Kidney epithelial cell (primary cell): ENCODE measurements at places on chromosomes 1 and 21. TPM values are rescaled to one million over a fixed set of nuclear protein-coding genes. Genes with fewer than 3 reads are reported as not detected.
A peak's percentile ranks its signal among the peaks of the same experiment; 100 is the strongest.

KISS1 gene
- total RNA-seq = 3.9 and 8.8 TPM in 2 replicates

EVI5 gene
- 16.8 and 17.4 TPM in 2 replicates for total RNA-seq

GJA9 gene
- not detected in 2 replicates for total RNA-seq

FCRL1 gene
- total RNA-seq = not detected in 2 replicates

ADAMTSL4 gene
- 0.46 and 1.7 TPM in 2 replicates for total RNA-seq

CFAP107 gene
- total RNA-seq = not detected in 2 replicates

DNA sequence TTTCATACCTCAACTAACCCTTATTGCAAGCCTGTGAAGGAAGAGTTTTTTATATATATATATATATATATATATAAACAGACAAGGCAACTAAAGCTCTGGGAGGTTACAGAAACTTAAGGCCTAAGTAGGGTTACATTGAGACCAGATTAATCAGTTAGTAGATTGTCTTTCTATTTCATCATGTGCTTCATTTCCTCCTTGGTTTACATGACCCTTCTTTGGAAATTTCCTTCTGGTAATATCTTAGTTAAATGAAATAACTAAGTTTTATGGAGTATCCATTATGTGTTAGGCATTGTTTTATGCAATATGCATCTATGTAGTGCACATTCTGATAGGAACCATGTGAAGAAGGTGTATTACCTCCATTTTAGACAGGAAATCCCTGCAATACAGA is 112.7 kb downstream of the FGGY start:
- DNase-seq = no peak

GRCh38 chr1:234772345-234773147 is 162.6 kb upstream of the IRF2BP2 start:
- peak; percentile 99 for DNase-seq

DNA sequence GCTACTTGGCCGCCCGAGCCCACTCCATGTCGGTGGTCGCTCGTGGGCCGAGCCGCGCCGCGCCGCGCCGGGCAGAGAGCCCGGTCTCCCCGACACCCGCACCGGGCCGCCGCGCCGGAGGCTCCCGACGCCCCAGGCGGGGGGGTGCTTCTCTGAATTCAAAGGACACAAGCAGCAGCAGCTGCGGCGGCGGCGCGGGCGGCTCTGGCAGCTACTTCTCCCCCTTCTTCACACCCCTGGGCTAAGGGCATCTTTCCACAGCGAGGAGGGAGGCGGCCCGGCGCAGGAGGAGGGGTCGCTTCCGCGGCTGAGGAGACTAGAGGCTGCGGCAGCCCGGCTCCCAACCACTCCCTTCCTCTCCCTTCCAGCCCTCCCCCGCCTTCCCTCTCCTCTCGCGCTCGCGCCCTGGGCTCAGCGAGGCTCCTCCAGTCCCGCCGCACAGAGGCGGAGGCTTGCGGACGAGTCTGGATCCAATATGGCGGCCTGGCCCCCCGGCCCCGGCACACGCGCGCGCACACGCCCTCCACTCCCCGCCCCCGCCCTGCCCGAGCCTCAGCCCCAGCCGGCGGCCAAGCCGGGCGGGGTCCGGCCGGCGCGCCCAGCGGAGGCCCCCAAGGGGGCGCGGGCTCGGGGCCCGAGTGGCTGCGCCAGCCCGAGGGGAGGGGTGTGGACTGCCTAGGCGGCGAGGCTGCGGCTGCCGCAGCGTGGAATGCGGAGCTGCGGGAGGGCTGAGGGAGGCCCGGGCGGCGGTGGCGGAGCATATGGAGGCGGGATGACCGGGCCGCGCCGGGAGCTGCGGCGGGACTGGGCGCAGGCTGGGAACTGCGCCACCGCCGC is at the start of gene CDC42BPA:
CDC42BPA (minus strand) TSS at position 477 of the 837 bp plus-strand sequence. CDS start 1,310 bp downstream, outside the sequence.
- no peak for DNase-seq

DNA sequence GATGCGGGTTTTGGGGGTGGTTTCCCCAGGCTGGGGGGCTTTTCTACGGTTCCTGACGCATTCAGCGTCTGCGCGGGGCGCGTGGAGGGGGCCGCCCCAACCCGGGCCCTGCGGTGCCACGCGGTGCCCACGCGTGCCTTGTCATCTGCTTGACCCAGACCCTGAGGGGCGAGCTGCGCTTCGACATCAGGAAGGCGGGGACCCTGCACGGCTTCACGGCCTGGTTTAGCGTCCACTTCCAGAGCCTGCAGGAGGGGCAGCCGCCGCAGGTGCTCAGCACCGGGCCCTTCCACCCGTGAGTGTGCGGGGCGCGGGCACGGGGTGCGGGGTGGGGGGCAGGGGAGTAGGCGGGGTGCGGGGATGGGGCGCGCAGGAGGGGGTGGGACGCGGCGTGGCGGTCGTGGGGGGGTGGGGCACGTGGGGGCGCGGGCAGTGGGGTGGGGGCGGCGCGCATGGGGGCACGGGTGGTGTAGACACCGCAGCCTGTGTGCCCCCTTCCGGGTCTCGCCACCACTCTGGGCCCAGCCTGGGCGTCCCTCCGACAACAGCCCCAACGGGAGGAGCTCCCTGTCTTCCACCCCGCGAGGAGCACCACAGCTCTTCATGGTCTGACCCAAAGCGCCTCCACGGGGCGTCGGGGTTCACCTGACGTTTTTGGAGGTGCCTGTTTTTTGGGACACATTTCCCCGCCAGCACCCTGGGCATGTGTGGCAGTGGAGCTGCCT is 26.3 kb downstream of the PRMT2 start:
- no peak for DNase-seq

DNA sequence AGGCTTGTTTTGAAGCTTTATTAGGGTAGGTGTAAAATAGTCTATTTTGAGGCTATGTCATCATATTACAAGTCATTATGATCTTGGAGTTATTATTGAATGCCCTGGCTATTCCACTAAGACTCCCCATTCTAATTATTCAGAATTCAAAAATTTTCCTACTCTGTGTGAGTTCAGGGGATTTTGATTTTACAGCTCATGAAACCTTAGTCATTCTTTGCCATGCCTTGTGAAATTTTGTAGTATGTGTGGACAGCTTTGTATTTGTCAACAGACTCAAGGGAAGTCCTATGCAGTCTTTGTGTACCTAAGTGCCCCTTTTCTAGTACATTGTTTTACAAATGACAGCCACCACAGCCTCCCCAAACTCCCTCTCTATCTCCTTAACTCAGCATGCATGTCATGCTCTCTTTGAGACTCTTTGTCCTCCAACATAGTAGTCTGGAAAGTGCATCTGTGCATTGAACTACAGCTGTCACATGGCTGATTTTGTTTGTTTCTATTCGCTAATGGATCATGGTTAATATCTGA is 28.0 kb downstream of the CD1D start:
- DNase-seq = no peak

- DNase-seq = no peak
These were observed 7.7 kb upstream of the CLIC4 start for GRCh38 chr1:24737368-24738117.

DNA sequence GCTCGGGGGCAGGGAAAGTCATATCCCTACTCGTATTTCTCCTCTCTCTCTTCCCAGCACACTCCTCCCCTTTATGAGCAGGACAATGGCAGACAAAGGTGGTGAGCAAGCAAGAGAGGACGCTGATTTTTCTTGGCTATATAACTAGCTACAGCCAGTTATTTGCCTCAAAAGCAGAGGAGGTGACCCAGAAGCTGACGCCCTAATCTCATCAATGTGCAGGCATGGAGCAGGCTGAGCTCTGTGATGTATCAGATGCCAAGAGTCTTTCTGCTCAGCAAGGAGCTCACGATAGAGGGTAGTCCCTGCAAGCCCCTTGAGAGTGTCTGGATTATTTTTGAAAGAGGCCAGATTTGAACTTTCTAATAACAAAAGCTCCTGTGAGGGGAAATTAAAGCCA is 75.5 kb downstream of the ASTN1 start:
- no peak for DNase-seq

- peak; percentile 81 for DNase-seq
These were observed 83.4 kb downstream of the BACH1 start for GRCh38 chr21:29382030-29382654.

- DNase-seq = no peak
These were observed 7.0 kb upstream of the IGSF21 start for GRCh38 chr1:18100491-18101063.

DNA sequence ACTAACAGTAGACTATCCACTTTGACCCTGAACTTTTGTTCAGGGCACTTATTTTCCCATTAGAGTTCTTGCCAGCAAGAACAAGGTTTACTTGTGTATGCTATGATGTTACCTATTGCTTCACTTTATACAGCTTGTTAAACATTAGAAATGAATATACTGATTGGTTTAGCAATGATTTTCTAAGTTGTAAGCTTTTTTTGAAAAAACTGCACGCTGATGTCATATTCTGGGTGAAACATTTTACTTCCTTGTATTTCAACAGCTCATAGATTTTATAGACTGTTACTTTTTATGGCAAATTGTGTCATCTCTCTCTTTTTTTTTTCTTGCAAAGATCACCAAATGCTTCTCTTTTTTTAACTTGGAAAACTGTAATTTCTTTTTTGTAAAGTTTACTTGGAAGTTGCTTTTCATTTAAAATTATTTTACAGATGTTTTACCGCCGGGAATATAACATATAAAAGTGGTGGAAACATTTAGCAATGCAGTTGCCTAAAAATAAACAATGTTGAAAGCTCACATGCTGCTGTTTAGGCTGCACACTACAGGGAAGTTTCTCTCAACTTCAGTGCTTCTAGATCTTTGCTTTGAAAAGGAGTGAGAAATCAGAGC is 215.3 kb upstream of the NFIA start:
- DNase-seq = peak; percentile 45

DNA sequence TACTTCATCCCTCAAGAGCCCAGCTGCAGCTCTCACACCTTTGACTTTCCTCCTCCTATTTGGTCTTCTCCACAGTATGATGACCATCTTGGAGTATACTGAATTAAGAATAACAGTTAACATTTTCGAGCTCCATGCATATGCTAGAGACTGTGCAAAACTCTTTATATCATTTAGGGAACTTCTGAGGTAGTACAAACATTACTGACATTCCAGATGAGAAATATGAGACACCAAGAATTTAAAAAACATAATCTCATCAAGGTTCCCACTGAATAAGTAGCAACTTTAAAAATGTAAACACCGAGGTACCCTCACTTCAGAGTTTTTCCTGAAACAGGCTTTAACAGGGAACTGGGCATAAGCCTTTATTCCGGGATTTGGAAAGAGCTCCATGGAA is 22.7 kb downstream of the FMO3 start:
- DNase-seq = no peak

DNA sequence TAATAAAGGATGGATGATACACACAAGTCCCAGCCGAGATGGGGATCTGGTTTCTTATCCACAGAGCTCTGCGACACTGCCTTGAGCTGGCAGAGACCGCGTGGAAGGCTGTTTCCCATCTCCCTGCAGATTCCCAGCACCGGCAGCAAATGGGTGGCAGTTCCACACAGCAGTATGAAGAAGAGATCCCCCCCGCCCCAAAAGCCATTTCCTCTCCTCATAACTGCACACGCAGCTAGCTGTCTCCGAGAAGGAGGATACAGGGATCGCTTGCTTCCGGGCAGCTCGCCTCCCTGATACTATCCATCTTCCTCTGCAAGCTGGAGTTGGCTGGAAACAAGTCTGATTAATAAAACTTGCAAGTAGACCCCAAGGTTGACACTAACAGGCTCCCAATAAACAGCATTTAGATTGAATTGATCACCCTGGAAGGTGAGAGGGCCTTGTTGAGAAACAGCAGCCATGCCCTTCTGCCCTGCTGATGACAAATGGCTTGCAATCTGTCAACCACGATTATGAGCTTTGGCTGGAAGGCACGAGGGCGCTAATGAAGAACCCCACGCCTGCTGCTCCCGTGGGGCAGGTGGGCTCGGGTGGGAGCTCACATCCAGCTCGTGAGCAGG is 642.3 kb downstream of the AJAP1 start:
- DNase-seq = no peak

DNA sequence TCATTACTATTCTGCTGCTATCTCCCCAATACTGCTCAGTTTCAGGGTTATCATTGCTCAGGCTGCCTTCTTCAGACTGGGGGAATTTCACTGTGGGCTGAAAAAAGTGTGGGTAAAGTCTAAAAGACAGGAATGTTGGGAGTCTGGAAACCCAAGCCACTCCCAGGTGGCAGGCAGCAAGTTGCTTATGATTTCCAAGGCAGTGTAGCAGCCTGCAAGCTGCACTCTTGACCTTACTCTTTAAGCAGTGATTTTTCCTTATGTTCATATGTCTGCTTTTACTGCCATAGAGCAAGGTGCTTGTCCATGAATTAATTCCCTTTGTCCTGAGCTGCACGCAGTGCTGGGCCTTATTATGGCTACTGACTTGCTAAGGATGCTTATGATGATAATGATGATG is 53.1 kb downstream of the PHC2 start:
- DNase-seq = no peak
